Astrocyte of the spinal cord (primary cell): ENCODE measurements at places on chromosomes 4 and X.

GRCh38 chr4:100746141-100746739 lies 228.4 kb upstream of the EMCN start:
- DNase-seq, result no peak

DNA sequence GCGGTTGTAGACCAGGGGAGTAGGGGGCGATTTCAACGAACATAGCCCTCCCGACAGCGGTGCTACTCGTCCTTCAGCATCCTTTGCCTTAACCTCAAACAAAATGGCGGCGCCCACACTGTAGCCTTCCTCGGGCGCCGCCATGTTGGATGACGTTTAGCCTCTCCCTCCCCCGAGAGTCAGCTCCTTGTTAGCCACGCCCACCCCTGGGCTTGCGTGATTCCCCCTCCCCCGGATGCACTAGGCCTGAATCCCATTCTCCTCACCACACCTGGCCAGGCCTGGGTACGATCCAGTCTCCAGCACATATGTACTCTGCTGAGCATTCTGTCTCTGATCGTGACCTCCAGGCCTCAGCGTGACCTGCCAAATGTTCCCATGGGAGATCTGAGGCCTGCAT lies 49.0 kb upstream of the ZNF157 start:
- peak; percentile 71 for DNase-seq

DNA sequence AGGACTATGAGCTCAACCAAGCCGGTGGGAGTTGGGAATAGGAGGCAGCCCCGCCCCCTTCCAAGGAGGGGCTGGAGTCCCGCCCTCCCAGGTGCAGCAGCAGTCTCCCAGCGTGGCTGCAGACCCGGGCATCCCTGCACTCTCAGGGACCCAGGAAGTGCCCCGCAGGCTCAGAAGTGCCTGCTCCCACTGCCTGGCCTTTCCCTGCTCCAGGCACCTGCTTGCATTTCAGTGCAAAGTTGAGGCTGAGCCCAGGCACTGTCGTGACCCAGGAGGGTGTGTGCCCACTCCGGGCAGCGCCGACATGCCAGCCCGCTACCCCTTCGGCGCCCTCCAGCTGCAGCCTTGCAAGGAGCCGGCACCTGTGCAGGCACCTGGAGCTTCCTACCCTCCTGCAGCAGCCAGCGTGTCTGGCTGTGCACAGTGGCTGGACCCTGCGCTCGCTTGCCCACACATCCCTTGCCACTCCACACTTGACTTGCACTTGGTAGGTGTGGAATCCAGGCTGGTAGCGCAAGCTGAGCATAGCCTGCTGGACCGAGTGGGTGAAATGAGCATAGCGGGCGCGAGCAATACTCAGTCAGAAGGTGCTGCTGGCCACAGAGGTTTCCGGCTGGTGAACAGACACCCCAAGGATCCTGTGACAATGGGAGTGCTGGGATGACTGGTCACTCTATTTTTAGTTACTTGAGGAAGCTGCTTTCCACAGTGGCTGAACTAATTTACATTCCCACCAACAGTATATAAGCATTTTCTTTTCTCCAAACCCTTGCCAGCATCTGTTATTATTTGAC lies 236.3 kb downstream of the PCDH10 start:
- DNase-seq, result no peak

GRCh38 chr4:26163425-26164362 lies 157.1 kb upstream of the RBPJ start:
- DNase-seq, result no peak

- DNase-seq, result no peak
Measured at GRCh38 chrX:55210931-55211677, 9.0 kb upstream of the PAGE5 start.

DNA sequence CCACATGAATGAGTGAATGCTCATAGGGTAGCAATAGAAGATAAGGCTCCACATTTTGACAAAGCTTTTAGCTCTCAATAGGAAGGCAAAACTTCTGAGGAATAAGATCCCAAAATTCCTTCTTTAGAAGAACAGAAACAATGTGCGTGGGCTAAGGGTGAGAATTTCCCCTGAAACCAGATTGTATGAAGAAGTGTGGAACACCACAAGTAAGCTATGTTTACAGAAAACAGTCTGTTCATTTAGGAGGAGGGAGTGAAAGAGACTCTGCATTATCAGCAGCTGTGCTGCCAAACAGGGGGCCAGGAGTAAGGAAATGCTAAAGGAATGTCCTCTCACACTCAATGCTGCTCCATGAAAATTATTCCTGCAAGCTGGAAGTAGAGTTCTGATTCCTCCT lies 851.6 kb downstream of the CENPC start:
- DNase-seq, result no peak

DNA sequence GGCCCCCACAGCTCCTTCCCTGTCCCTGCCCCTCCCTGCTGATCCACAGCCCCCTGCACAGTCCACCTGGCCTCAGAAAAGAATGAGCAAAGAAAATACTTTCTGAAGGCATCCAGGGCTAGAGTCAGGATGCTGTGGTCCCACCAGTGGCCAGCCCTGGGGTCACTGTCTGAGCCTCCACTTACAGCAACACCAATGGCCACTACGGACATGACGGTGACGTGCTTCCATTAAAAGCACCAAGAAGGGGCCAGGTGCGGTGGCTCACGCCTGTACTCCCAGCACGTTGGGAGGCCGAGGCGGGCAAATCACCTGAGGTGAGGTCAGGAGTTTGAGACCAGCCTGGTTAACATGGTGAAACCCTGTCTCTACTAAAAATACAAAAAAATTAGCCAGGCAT lies 4.0 kb downstream of the JAKMIP1 start:
- no peak for DNase-seq

- peak; percentile 16 for DNase-seq
Measured at GRCh38 chr4:104494185-104494584, 509 bp downstream of the CXXC4 start.
